GM13977 (cell line): ENCODE measurements at places on chromosomes 7 and 10.

DNA sequence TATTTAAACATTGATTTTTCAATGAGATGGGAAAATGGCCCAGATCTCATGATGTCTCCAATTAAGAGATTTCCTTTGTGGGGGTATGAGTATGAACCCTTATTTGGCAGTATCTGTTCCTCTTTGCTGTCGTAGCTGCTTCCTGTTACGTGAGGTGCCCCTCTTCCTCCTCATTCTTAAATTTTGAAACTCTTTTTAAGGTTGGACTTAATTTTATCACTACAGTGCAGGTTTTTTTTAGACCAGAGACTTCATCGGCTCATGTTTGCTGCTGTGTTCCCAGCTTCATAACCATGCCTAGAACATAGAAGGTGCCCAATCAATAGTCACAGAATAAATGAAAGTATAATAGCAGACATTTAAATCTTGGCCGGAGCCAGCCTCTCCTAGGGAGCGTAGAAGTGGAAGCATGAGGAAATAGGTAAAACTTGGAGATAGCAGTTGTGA lies 2.4 kb downstream of the MIOS start:
- DNase-seq, result peak; percentile 79

GRCh38 chr7:94436018-94436604 lies 41.4 kb downstream of the COL1A2 start:
- peak; percentile 31 for DNase-seq

DNA sequence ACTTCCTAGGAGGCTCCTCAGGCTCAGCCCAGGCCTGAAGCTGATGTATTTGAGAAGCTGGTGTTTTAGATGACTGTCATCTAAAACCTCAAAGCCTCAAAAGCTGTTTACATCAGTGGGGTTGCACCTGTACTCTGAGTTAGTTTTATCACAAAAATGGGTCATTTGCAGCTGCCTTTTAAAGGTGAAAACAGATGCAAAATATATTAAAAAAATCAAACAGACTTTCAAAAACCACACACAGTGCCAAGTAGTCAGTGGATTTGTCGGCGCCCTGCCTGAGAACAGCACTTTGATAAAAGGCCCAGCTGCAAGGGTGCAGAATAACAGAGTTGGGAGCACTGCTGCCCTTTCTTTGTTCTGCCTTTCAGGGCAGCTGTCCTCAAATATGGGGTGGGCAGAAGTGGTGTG lies 103.0 kb downstream of the VOPP1 start:
- DNase-seq, result no peak

- no peak for DNase-seq
These were observed 15.2 kb downstream of the GPR85 start for GRCh38 chr7:113071465-113071864.

- DNase-seq, result no peak
These were observed 70.8 kb upstream of the KDM7A start for GRCh38 chr7:140247559-140247958.

- no peak for DNase-seq
These were observed 60.6 kb downstream of the LMBR1 start for GRCh38 chr7:156832195-156832877.

GRCh38 chr10:88008866-88009470 lies 145.5 kb downstream of the PTEN start:
- DNase-seq, result no peak

DNA sequence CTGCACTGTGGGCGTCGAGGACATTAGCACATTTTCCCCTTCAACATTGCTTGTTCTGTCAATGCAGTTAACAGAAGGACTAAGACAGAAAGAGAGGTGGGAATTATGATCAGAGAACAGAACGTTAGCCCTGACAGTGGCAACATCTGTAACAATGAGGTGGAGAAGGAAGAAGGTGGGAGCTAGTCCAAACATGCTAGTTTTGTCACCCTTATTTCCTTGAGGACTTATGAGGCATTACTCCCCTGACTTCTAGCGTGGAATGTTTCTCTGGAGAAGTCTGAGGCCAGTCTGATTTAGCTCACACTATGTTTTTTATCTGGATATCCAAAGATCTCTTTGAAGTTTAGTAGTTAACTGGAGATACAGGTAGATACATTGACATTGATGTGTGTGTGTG lies 73.4 kb downstream of the ZMYND11 start:
- no peak for DNase-seq

- no peak for DNase-seq
These were observed 25.9 kb downstream of the FOXK1 start for GRCh38 chr7:4707980-4708411.

GRCh38 chr10:31926160-31926559 lies 2.5 kb downstream of the ARHGAP12 start:
- DNase-seq, result no peak

DNA sequence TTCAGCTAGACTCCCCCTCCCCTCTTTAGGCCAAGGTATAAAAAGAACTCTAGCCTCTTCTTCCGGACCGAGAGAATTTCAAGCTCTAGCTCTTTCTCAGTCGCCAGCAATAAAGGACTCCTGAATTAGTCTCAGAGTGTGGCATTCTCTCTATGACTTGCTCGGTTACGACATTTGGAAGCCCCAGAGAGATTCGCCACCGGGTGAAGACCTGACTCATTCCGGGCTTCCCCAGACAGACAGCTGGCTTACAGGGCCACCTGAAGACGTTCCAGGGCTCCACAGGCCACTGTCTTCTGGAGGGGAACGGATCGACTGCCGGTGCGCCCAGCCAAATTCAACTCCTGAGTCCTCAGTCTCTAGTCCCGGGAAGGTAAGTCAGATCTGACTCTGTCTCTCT lies at the start of gene AKR1B15:
AKR1B15 (plus strand) TSS at position 234 of the 400 bp plus-strand sequence. CDS start 15,510 bp downstream, outside the sequence.
- peak; percentile 74 for DNase-seq

GRCh38 chr7:1893036-1893435 lies 223.0 kb downstream of the ELFN1 start:
- no peak for DNase-seq
